ENCODE measurements at places on chromosomes 2 and 18.

- no peak for DNase-seq
Observed at GRCh38 chr2:19675003-19675629, 226.7 kb downstream of the TTC32 start.

DNA sequence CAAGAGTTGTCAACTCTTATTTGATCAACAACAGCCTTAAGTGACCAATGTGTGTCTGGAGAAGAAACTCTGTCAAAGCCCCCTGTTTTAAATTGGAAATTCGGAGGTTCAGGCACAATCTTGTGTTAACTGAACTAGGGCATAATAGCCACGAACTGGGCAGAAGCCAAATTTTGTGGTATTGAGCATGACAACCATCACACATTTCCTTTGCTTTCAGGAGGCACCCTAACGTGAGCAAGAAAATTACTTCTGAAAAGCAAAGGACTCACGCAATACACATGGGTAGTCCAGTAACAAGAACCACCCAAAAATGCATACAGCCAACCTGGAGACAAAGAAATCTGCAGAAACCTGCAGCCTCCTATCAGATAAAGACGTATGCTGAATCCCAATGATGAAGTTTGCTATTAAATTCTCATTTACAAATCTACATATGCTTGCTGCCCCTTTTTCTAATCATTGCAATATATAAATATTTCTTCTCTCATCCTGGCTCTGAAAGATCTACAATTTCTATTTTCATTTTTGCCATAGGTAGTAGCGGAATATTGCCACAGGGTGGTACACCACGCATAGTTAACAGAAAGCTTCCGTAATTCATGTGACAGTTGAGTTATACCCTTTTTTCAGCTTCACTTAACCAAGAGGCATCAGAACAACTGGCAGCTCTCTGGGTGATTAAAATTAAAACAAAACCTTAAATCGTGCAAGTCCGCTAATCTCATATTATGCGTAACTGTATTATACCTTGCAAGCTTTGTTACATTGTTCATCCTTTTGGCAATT, 495.8 kb downstream of the NRXN1 start:
- peak; percentile 2 for DNase-seq

DNA sequence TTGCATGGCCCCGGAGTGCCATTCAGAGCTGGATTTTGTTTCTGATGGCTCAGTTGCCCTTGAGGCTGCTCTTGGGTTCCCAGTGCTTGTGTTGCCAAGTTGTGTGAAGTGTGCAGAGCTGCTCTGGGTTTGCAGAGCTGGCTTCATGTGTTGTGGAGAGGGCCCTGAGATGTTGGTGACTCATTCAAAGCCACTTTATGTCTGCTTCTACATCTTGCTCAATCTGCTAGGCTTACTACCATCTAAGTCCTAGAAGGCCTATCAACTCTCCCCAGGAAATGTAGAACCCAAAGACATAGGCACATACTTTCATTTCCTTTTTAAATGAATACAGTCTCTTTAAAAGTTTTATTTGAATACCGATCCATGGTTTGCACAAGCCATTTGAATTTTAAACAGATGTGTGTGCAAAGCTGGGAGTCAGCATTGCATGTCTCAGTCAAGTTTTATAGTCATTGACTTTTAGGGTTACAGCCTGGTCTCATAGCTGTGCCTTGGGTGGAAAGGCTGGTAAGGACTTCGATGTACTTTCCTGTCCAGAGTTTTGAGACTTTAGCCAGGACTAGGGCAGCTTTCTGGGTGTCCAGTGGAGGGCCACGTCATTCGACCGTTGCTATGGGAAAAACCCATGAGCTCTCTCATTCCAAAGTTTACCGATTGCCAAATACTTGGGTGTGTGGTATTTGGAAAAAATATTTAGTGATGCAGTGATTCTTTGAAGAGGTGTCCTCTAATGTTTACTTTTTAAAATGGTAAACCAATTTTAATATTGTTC, 105.0 kb downstream of the LTBP1 start:
- DNase-seq, result no peak

- no peak for DNase-seq
Observed at GRCh38 chr18:4454537-4455112, 482 bp downstream of the DLGAP1 start.

DNA sequence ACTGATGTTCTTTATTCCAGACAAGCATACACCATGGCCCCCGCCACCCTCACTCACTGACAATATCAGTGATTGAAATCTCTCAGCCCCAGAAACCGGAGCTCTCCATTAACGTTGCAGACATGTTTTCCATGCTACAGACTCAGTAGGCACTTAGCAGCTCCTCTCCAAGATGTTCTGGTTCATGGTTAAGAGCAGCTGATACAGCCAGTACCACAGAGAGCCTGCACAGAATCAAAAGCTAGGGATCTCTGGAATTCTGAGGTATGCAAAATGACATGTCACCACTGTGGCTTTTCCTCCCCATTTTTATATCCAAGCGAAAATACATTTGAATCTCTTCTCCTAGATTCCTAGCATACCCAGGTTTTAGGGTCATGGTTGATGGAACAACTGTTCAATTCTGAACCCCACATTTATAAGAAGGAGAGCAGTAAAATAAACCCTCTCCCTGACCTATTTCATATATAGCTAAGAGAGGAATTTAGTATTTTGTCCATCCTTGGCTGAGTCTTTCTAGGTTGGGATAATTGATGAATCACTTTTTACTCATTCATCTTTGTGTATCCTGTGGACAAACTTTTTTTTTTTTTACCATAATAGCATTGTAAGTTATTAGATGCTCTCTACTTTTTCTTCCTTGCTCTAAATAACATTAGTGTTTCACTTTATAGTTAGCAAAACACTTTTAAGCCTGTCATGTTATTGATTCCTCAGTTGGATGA, 488.4 kb upstream of the PIK3C3 start:
- DNase-seq, result no peak

DNA sequence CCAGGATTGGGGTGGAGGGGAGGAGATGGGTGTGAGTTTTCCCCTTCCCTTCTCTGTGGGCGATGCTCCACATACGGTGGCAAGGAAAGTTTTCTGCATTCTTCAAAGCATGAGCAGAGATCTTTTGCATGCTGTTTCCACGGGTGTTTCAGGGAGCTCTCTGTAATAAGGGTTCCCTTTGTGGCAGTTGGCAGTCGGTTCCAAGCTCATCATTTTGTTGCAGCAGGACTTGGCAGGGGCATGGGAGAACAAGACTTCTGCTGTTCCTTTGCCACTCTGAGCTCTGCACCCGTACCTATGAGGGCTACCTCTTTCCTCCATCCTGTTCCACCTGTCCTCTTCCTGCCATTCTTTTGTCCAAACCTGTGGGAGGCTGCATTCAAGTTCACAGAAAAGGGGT, 71.3 kb upstream of the SPRED2 start:
- no peak for DNase-seq

DNA sequence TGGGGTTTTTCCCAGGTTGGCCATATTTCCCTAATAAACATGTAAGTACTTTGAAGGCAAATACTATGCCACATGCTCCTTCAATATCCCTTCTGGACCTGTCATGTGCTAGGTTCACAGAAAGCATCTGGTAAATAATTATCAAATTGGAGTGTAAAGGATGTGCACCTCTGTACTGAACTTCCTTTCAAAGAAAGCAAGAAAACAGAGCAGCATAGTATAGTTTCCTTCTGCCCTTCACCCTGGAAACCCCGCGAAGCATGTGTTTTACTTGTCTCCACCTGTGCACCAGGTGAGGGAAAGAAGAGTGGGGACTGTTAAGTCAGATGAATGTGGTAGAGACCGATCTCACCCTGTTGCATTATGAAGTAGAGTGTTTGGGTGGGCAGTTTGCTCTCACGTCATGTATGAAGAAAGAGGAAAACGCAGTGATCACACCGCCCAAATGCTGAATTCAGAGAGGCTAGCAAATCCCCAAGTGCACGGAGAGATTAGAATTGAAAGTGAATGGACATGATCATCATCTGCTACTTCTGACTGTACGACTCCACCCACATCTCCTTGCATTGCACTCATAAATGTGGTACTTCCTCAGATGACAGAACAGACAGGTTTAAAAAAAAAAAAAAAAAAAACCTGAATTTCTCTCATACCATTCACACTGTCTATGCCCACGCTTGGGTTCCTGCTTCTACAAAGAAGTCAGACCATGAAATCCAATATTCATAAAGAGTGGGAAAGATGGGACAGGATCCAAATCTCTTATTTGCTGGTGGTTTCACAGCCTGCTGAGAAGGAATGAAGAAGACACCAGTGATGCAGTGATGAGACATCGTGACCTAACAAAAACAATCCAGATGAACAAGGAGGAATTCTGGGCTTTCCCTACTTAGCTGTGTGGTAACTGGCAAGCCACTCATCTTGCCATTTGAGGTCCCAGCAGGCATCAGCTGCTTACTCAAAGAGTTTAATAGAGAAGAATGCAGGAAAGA, 448.6 kb downstream of the BCL11A start:
- DNase-seq, result no peak

GRCh38 chr2:38505779-38506178, 96.9 kb downstream of the HNRNPLL start:
- DNase-seq, result no peak

- DNase-seq, result no peak
Observed at GRCh38 chr2:143151111-143151752, 22.0 kb downstream of the ARHGAP15 start.

GRCh38 chr2:159939946-159940345, 122.5 kb downstream of the PLA2R1 start:
- no peak for DNase-seq

DNA sequence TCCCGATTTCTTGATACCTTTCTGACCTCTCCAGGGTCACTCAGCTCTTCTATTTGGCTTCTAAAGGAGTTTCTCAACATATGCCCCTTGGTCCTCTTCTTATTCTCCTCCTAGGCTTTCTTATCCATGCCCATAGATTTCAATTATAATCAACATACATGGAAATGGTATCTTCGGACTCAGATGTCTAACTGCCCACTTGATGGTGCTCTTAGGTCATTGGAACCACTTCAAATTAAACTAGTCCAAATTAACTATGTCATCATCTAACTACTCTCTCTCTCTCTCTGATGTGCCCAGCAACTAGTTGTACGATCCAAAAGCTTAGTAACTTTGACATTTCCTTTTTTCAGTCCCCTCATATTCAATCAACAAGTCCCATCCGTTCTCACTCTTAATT, 43.2 kb upstream of the GPR75 start:
- no peak for DNase-seq

DNA sequence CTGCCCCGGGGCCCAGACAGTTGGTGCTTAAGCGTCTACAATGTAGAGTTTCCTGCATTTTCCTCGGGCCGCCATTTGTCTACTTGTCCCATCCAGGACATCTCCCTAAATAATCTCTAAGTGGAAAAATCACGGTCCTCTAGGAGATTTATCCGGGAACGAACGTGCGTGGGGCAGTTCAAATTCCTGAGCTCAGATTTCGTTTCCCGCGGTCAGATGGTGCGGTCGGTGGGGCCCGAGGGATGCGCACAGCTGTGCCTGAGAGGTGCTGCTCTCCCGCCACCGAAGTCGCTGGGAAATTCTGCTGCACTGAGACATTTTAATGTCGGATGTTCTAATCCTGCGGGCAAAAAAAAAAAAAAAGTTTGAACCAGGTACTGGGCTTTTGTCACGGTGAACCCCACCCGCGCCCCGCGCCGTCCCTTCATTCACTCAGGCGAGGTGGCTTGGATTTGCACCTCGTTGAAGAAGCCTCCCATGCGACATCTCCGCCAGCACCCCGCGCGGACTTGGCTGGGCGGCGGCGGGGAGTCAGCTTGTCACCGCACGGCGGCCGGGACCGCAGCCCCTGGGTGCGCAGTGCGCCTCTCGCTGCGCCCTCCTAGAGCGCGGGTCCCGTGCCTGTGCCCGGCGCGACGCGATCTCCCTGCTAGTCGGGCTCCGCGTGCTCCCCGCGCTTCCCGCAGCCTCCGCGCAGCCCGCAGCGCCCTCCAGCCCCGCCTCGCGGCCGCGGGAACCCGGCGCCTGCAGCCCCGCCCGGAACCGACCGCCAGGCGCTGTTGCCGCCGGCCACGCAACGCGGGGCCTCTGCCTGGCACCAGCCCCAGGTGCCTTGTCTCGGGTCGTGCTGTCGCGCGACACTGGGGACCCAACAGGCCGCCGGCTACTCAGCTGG, 191.9 kb upstream of the TCF4 start:
- DNase-seq, result no peak

DNA sequence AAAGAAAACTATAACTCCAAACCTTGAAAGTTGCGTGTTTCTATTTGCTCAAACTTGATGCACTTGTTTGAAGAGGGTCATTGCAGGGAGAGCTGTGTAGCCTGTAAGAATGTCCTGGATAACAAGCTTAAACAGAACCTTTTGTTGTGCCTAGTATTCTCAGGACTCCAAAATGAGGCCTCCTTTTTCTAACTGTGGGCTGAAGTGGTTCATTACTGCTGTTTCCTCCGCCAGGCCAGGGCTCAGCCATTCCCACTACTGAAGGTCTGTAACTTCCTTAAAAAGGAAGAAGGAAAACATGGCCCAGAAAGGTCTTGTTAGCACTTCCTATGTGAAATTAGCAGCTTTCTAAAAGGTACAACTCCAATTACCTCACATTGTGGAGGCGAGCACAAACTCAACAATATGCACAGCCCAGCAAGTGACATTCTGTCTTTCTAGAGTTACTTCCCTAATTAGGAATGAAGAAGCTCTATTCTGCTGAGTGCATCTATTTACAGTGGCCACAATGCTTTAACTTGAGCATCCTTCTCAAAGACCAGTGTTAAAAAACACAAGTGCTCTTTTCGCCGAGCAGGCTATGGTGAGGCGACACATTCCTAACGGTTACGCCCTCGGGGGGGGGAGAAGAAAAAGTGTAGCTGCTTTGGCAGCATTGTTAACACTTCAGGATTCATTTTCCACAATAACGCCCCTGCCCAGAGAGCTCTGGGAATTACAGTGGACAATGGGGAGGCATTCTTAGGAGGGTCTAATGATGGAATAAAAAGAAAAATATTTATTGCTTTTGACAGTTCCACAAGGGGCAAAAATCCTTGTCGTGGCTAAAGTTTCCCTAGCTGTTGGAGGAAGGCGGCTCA, 136.9 kb upstream of the SIX3 start:
- no peak for DNase-seq

DNA sequence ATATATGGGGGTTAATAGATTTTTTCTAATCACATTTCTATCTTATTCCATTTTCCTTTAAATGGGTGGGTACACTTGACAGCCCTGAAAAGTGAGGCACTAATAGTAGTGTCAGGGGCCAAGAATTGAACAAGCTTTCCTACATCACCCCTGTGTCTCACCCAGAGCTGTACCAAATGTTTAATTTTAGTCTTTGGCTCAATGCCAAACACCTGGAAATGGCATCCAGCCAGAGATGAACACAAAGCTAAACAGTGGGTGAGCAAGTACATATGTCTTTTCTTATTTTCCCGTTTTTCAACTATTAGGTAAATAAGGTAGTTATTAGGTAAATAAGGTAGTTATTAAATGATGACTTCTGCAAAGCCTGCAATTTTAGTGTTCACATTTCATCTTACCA, 276.3 kb upstream of the ERBB4 start:
- no peak for DNase-seq

GRCh38 chr2:105404736-105405135, 5.9 kb upstream of the FHL2 start:
- no peak for DNase-seq

DNA sequence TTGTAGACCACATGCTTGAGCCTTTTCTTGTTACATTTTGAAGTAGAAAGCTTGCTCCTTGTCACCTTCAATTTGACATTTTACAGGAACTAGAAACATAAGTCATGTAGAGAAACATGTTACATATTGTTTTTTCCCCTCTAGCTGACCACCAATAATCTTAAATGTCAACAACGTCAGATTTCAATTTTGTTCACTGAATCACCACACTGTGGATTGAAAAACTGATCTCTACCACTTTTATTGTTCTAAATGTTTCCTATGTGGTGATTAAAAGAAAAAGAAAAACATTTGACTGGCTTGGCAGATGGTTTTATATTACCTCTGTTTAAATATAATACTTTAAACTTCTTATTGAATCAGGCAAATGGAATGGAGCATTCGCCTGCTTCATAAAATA, 87.7 kb downstream of the DSEL start:
- no peak for DNase-seq

- DNase-seq, result peak; percentile 56
Observed at GRCh38 chr2:186503827-186504606, 18.0 kb downstream of the ZC3H15 start.
